ENCODE measurements at places on chromosomes 13 and 19.

- DNase-seq, result no peak
Measured at GRCh38 chr13:20998649-20999415, 62.6 kb downstream of the LATS2 start.

DNA sequence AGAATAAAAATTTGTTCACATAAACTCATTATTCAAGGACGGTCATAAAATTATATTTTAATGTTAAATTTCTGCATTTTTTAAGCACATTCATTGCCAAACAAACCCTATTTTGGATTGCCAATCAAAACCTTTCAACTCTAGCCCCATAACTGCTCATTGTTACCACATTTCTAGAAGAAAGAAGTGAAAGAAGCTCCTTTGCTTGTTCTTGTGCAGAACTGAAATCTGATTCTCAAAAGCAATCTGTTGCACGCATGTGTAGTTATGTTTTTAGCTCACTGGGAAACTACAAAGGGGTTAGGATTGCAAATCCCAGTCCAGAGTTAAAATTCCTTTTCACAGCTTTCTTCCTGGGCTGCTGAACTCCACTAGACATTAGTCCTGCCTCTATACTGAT is 109.5 kb upstream of the MIR17HG start:
- no peak for DNase-seq

- peak; percentile 55 for DNase-seq
Measured at GRCh38 chr13:71320452-71320851, 546.6 kb downstream of the DACH1 start.

DNA sequence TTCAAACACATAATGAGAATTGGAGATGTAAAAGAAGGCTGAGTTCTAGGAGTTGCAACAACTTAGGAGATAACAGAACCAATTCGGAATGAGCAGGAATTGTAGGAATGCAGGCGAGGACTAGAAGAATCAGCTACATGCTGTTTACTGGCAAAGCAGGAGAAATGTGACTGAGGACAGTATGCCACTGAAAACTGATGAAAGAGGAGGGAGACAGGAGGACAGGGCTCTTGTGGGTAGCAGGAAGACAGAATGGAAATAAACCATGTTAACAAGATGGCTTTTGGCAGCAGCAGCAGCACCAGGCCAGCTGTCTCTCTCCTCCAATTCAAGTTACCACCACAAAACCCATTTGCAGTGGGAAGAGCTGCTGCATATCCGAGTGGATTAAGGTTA is 91.0 kb upstream of the SLC15A1 start:
- no peak for DNase-seq

DNA sequence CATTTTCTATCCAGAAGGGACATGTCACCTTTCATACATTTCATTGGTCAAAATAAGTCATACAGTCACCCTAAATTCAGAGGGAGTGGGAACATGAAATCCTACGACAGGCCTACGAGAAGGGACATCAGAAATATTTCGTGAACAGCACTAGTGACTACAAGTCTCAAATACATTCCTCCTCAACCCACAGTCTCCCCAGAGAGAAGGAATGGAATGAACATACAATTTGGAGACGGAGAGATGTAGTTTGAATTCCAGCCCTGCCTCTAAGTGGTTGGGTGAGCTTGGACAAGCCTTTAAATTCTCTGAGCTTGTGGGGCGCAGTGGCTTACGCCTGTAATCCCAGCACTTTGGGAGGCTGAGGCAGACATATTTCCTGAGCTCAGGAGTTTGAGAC is 9.9 kb downstream of the SERTM1 start:
- DNase-seq, result no peak

GRCh38 chr19:11880598-11880997 is 7.0 kb upstream of the ZNF69 start:
- no peak for DNase-seq

GRCh38 chr13:40786568-40786996 is 2.8 kb upstream of the SLC25A15 start:
- DNase-seq, result peak; percentile 61

All from suppressor macrophage (primary cell).